ENCODE measurements at places on chromosomes 4 and X. TPM values are rescaled to one million over a fixed set of nuclear protein-coding genes. Genes with fewer than 3 reads are reported as not detected.

The TCEAL3 gene
- total RNA-seq = 52.7 TPM

The FGF2 gene
- 19.0 TPM for total RNA-seq

DNA sequence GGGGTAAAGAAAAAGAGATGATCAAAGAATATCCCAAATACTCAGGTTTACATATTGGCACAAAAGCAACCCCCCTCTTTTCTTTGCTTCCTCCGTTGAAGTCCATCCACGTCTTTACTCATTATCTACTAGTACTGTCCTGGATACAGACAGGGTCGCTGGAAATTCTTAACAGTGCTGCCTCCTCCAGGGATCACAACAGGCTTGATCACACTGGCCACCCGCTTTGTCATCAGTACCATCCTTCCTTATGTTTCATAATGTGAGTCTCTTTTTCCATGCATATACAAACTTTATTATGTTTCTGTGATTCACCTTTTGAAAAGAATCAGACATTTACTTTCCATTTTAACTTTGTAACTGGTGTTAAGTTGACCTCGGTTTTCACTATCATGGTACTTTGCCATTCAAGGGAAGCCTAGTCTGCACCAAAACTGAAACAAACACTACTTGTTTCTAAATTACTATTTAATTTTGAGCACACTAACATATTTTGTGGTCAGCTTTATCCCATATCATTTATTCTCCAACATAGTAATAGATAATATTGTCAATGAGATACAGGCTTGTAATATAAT lies 387.5 kb upstream of the PPP1R2C start:
- H3K4me1 ChIP-seq = no peaks in the 10 kb centered on the region
- no peak for DNase-seq
- no peak overlapping the region for H3K27ac ChIP-seq

DNA sequence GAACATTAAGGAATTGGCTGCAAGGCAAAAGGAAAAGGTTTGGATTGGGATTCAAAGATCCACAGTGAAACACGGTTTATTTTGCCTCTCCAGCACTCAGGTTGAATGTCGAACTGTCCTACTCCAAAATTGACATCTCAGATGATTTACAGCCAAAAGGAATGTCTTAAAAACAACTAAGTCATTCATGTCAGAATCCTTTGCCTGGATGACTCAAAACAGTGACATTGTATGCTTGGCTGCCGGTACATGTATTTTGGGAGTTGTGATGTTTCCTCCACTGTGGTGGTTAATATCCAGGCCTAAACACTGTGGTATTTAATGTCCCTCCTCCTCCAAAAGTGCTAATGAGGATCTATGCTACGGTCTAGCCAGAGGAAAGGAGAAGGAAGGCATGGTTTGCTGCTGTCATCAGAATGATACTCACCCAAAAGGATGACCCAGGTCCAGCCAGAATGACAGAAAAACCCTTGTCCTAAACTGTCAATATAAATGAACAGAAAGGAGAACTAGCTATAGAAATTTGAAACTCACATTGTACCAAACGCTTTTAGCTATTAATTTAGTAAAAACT lies 20.9 kb downstream of the PGM2 start:
- H3K27ac ChIP-seq = no peak overlapping the region
- no peak overlapping the region for H3K4me3 ChIP-seq
- no peaks in the 10 kb centered on the region for H3K27me3 ChIP-seq
- H3K4me1 ChIP-seq = no peaks in the 10 kb centered on the region
- H3K36me3 ChIP-seq = peaks cover 77% of the 10 kb centered on the region

DNA sequence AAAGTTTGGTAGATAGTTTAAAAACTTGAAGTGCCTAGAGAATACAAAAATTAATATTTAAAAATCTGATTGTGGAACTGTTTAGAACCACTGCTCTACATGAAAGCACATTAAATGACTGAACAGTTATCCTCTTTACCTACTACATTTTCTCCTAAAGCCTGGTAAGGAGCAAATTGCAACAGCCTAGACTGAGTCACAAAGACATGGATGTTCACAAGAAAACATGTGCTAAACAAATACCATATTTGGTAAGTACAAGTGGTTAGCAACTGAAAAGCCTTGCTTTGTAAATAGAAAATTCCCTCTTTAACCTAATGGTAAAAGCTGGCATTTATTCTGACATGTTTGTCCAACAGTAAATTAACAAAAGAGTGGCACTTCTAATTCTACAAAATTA lies 203.1 kb downstream of the FBXO8 start:
- H3K27ac ChIP-seq = no peak overlapping the region
- no peak overlapping the region for H3K4me3 ChIP-seq
- H3K27me3 ChIP-seq = no peaks in the 10 kb centered on the region
- DNase-seq = no peak

DNA sequence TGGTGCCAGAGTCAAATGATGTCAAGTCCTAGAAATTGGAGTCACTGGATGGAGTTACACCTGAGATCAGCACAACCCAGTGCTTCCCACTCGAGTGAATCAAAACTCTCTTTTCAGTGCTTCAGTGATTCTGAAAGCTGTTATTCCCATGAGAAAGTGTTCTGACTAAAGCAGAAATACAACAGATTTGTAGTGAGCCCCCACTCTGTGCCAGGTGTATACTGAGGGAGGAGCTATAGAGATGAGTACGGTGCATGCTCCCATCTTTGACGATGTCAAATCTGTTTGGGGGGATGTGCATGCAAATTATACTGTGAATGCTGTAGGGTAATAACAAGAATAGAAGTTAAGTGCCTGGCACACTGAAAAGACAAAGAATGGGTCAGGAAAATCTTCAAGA lies 330.2 kb downstream of the HS3ST1 start:
- no peak overlapping the region for H3K4me3 ChIP-seq
- no peaks in the 10 kb centered on the region for H3K27me3 ChIP-seq
- no peaks in the 10 kb centered on the region for H3K36me3 ChIP-seq
- no peaks in the 10 kb centered on the region for H3K4me1 ChIP-seq
